Small intestine (tissue), 16 donors: ENCODE measurements at places on chromosomes 7 and 10. TPM values are rescaled to one million over a fixed set of nuclear protein-coding genes. Genes with fewer than 3 reads are reported as not detected.

DNA sequence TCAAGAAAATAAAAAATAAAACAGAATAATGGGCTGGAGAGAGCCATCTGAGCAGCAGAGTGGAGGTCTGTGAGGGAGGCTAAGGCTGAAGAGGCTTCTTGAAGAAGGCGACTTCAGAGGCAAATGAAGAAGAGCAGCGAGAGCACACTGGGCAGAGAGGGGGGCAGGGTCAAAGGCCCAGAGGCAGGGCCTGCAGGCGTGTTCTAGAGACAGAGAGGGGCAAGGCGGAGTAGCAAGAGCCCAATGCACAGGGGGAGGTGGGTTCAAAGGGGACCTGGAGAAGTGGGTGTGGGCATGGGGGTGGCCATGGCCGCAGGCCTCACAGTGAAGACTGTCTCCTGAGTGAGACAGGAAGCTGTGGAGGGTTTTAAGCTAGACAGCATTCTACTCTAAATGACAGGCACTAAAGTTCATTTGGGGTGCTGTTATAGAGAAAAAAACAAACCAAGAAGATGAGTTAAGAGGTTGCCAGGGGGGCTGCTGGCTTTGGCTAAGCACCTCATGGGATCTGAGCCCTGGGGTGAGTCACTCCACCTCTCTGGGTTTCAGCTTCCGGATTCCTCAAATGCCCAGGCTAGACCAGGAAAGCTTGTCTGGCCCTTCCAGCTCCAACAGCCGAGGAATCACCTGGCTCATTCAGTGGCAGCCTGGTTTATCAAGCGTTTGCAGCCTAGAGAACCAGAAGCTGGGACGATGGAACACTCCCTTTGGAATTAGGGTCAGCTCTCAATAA is 81.7 kb downstream of the DLG5 start:
- peak; percentile 81 for DNase-seq

DNA sequence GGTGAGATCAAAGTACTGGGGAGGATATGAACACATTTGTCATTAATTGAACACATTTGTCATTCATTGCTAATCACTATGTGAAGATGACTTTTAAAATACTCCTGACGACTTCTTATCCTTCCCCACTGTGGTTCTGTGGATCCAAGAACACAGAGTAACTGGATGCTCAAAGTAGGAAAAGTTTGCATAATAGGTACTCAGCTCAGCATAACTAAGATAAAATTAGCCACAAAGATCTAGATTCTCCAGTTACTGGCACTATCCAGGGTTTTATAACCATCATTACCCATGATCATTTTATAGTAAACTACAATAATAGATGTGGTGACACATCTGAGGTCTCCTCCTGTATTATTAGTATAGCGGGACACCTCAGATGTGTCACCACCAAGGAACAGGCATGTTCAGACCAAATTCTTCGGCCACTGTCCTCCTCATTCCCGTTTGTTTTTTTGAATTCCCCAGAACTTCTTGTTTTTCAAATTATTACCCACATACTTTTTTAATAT is 163.6 kb upstream of the LRRTM3 start:
- no peak for DNase-seq

DNA sequence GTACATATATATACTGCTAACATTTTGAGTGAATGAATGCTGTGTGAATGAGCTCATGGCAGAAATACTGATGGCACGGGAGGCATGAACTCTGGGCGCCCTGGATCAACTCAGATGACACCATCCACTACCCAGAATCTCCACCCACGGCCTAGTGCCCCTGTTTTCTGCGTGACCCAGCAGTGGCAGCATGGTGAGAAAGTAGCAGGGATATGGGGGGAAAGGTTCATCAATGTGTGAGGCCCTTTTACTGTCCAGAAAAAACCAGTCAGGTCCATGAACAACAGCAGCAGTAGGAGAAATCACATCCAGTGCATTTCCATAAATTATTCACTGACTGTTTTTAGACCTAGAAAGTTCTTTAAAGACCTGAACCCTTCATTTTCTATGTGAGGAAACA is 391.0 kb upstream of the NRP1 start:
- DNase-seq: no peak

DNA sequence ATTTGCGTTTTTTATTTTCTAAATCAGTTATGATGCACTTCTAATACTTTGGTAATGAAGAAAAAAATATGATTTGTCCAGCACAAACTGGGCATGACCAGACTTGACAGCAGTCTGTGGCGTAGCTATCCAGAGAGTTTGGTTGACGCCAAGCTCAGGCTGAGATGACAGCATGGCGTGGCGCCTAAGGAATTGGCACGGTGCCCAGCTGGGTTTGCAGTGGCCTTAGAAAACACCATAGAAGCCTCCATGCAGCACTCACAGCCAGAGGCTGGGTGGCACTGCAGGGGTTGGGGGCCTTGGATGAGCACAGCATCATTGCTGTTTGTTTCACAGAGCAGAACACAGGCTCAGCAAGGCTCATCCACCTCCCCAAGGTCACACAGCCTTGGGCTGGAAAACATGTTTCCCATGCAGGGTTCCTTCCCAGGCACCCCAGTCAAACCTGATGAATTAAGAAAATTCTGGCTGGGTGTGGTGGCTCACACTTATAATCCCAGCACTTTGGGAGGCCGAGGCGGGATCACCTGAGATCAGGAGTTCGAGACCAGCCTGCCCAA is 88.9 kb downstream of the GTF2IRD1 start:
- DNase-seq: no peak

- DNase-seq: peak; percentile 27
Observed at GRCh38 chr7:127976056-127976737, 55.0 kb downstream of the LRRC4 start.

GRCh38 chr10:76469675-76470074 is 1038.3 kb downstream of the LRMDA start:
- DNase-seq: no peak

DNA sequence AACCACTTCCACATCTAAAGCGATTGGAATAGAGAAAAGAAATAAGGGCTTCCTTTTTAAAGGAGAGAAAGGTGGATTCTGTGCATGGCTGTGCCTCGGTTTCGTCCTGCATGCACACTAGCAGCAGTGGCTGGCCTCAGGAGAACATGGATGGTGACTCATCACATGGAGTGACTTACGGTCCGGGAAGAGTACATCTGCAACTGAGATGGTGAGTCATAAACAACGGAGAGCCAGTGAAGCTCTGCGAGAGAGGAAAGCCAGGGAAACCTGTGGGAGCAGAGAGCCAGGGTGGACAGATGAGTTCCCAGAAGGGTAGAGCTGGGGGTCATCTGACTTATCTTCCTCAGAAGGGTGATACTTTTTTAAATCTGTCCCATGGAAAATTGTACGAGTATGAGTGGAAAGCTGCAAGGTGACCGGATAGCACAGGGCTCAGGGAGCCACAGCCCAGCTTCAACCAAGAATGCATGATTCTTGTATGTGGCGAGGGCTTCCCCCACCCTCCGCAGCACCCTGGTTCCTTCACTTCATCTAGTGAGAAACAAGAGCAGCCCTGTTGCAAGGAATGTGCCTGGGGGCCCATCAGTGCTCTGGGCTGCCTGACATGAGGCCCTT is 259.1 kb downstream of the KLF6 start:
- peak; percentile 79 for DNase-seq

- no peak for DNase-seq
Observed at GRCh38 chr10:46297406-46298204, 10.8 kb downstream of the ANTXRL start.

DNA sequence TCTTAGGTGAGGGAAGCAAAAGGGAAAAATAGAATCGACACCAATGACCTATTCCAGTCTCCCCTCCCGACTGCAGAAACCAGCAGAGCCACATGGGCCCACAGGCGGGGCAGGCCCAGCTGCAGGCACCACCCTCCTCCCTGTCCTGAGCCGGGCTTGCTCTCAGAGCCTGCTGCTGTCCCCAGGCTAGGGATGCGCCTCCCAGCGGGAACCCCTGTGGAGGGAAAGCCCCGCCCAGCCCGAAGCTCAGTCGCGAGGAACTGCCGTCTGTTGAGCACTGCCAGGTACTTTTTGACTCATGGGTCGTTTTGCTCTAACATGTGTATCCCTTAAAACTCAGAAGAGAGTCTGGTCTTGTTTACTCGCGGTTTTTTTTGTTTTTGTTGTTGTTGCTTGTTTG is 124.5 kb upstream of the RET start:
- DNase-seq: peak; percentile 35

DNA sequence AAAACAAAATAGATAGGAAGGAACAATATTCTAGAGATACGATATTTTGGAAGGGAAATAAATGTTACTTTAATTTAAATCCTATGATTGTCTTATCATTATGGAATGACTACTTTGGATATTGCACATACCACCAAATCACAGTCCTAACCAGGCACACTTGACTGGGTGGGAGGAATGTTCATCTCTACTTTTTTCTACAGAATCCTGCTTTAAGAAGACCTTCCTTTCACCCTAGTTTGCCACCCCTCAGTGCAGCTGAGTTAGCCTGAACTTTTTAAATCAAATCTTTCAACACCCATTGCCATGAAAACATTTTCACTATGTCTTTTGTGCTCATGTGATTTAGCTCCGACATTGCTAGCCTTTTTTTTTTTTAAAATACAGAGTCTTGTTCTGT is 38.1 kb downstream of the RELN start:
- no peak for DNase-seq

- no peak for DNase-seq
Observed at GRCh38 chr7:132205509-132205908, 370.8 kb downstream of the PLXNA4 start.

- DNase-seq: no peak
Observed at GRCh38 chr10:62658516-62658915, 146.0 kb upstream of the ADO start.

- DNase-seq: no peak
Observed at GRCh38 chr7:31290601-31291000, 49.9 kb downstream of the NEUROD6 start.

GRCh38 chr10:60649485-60650377 is 128.5 kb upstream of the CDK1 start:
- no peak for DNase-seq

GRCh38 chr7:128217030-128217805 is 23.9 kb upstream of the LEP start:
- no peak for DNase-seq

- no peak for DNase-seq
Observed at GRCh38 chr7:113247198-113247597, 128.8 kb upstream of the SMIM30 start.

GRCh38 chr7:73618538-73618937 is 5.8 kb downstream of the MLXIPL start:
- DNase-seq: no peak

DNA sequence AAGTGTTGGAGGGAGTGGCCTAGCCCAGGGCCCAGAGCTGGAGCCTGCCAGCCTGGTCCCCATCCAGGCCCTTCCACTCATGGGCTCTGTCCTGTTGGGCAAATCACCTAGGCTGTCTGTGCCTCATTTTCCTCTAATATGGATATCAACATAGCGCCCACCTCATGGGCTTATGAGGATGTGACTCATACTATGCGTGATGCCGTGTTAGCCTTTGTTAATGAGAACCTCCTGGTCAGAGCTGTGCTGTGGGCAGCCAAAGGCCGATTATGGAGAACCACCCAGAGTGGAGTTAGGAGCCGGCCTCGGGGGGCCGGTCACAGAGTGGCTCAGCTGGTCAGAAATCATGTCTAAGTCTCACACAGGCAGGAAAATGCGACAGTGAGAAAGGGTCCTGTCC is 306.4 kb downstream of the PAXIP1 start:
- no peak for DNase-seq

DNA sequence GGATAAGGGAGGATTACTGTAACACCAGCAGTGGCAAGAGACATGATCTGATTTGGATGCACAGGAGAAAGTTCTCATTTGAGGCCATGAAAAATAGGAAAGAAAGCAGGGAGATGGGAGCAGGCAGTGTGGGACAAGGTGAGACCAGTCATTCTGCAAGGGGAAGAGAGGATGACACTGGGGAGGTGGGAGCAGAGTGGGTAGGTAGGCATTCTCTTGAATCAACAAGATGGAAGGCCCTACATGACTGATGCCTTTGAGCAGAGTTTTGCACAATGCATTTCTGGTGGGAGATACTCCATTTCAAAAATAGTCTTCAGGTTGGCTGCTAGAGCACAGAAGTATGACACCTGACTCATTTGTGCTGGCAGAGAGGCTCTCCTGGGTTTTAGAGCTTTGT is 10.5 kb downstream of the RPS24 start:
- no peak for DNase-seq

The CCDC186 gene
- 13.0 TPM for polyA plus RNA-seq

The ATP6V1F gene
- polyA plus RNA-seq: 239 TPM

The HOGA1 gene
- 0.45 TPM for polyA plus RNA-seq

The HIBADH gene
- 44.9 TPM for polyA plus RNA-seq

The CHPF2 gene
- polyA plus RNA-seq: 27.2 TPM
